CD4-positive, CD25-positive, alpha-beta regulatory T cell (primary cell): ENCODE measurements at places on chromosomes 12 and 14.

DNA sequence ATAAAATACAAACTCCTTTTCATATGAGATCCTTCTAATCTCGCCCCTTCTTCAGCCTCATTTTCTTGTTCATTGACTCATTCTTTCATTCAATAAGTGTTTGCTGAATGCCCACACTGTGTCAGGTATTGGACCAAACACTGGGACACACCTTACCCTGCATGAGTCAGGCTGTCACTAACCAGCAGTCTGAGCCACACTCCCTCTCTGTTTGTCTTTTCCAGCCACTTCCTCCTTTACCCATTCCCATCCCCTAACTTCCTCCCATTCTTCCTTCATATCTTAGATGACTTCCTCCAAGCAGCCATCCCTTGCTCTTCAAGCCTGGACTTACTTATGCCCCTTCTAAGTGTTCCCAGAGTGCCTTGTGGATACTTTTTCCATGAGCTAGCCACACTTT is 27.0 kb upstream of the HIF1A start:
- DNase-seq, result no peak
- H3K27me3 ChIP-seq, result no peaks in the 10 kb centered on the region
- H3K4me3 ChIP-seq, result no peak overlapping the region
- H3K4me1 ChIP-seq, result peaks cover 26% of the 10 kb centered on the region
- no peaks in the 10 kb centered on the region for H3K36me3 ChIP-seq
- H3K27ac ChIP-seq, result no peak overlapping the region

DNA sequence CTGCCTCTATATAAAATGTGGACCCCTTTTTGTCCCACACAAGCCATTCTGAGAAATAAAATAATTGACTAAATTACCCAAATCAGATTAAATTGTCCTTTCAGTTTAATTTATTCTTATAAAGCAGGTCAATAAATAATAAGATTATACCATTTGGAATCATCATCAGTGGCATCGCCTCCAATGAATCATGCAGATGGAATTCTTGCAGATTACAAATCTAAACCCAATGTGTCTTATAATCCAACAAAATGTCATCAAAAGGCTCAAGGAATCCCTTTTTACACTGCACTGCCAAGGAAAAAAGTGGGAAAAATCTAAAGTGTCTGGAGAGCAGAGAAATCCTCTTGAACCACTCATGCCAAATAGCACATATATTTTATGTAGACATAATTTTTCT is 138.2 kb upstream of the TSPAN8 start:
- no peak overlapping the region for H3K27ac ChIP-seq
- no peaks in the 10 kb centered on the region for H3K36me3 ChIP-seq
- no peaks in the 10 kb centered on the region for H3K4me1 ChIP-seq
- H3K27me3 ChIP-seq, result no peaks in the 10 kb centered on the region
- H3K4me3 ChIP-seq, result no peak overlapping the region

- H3K4me1 ChIP-seq, result no peaks in the 10 kb centered on the region
- H3K27me3 ChIP-seq, result no peaks in the 10 kb centered on the region
- H3K36me3 ChIP-seq, result no peaks in the 10 kb centered on the region
- no peak overlapping the region for H3K4me3 ChIP-seq
- DNase-seq, result no peak
Observed at GRCh38 chr12:131095826-131096680, 142.3 kb downstream of the ADGRD1 start.

DNA sequence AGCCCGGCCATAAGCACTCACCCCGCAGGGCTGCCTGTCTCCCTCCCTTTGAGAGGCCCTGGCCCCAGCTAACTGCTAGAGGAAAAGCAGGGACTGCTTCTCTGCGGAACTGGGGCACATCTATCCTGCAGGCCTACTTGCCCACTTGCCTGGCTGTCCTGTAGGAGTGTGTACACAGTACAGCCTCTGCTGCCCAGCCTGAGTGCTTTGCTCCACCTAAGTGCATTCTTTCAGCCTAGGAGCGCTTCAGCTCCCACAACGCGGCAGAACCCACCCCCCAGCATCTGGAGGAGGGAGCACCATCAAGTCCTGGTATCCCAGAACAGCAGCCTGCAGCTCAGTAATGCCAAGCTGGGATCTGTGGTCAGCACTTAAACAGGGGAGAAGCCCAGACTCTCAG is 79.9 kb upstream of the CD163 start:
- no peak overlapping the region for H3K4me3 ChIP-seq
- H3K4me1 ChIP-seq, result no peaks in the 10 kb centered on the region
- no peaks in the 10 kb centered on the region for H3K36me3 ChIP-seq

DNA sequence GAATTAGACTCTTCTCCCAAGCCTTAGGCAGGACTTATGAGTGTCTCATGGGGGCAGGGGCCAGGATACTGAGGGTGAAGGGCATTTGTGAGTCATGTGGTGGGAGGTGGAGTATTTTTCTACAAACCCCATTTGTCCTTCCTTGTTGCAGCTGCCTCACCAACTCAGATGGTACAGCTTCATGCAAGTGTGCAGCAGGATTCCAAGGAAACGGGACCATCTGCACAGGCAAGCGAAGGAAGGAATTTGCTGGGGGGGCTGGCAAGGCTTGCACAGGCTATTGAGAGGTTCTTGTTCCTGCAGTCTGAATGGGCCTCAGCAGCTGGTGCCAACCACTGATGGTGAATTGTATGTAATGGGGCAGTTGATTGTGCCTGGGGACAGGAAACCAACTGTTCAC is 125.1 kb downstream of the STAB2 start:
- no peaks in the 10 kb centered on the region for H3K4me1 ChIP-seq
- no peak overlapping the region for H3K27ac ChIP-seq
- DNase-seq, result no peak
- H3K27me3 ChIP-seq, result peaks cover 5% of the 10 kb centered on the region

DNA sequence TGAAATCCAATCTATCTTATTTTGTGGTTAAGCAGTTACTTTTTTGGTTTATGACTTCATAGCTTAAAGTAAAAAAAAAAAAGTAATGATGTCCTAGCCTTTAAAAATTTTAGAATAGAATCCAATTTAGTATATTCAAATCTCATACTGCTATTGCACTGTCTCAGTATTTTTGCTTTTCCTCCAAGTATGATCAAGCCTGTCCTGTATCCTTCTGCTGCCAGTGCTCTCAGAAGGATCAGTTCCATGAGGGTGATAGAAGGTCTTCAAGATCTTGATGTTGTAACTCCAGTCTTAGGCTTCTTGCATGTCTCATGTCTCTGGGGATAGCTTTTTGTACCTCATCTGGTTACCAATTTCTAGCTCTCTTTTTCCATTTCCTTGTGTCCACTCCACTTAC is 324.2 kb upstream of the FAR2 start:
- no peaks in the 10 kb centered on the region for H3K4me1 ChIP-seq
- no peak for DNase-seq
- no peaks in the 10 kb centered on the region for H3K36me3 ChIP-seq

DNA sequence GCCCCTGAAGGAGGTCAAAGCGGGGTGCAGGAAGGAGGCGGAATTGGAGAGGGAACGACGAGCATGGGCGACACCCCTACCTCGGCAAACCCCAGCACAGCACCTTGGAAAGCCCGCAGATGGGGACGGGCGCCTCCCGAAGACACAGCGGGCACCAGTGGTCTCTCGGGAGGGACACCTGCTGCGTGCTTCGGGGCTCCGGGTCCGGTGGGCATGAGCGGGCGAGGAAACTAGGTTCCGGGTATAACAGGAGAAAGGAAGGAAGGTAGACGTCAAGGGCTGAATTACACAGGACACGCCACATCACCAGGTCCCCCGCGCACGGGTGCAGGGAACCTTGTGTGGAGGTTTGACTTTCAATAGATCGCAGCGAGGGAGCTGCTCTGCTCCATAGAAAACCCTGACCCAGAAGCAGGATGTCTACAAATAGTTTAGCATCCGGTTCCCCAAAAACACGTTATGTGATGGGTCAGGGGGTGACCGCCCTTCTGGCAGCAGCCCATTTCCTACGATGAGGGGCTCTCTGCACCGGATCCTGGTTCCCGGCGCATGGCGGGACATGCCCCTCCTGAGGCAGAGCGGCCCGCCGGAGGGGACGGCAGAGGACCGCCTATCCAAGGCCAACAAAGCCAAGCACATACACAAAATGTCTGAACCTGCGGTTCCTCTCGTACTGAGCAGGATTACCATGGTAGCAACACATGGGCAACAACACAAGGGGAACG is 196.9 kb downstream of the ALG10 start:
- no peaks in the 10 kb centered on the region for H3K36me3 ChIP-seq
- peaks cover 7% of the 10 kb centered on the region for H3K4me1 ChIP-seq
- H3K4me3 ChIP-seq, result no peak overlapping the region
- no peak overlapping the region for H3K27ac ChIP-seq
